Calu3 (cell line): ENCODE measurements at places on chromosomes 7 and 10. TPM values are rescaled to one million over a fixed set of nuclear protein-coding genes. Genes with fewer than 3 reads are reported as not detected.
A peak's percentile ranks its signal among the peaks of the same experiment; 100 is the strongest.

- no peaks in the 10 kb centered on the region for H3K4me1 ChIP-seq
- no peak for DNase-seq
- no peak overlapping the region for H3K27ac ChIP-seq
- H3K36me3 ChIP-seq = no peaks in the 10 kb centered on the region
These were observed 266.9 kb downstream of the GRID1 start for GRCh38 chr10:86099542-86100334.

- no peak overlapping the region for H3K27ac ChIP-seq
- no peaks in the 10 kb centered on the region for H3K4me1 ChIP-seq
- H3K27me3 ChIP-seq = peaks cover 8% of the 10 kb centered on the region
- no peak overlapping the region for H3K4me3 ChIP-seq
- no peaks in the 10 kb centered on the region for H3K36me3 ChIP-seq
These were observed 283.0 kb upstream of the AOAH start for GRCh38 chr7:37007268-37007667.

DNA sequence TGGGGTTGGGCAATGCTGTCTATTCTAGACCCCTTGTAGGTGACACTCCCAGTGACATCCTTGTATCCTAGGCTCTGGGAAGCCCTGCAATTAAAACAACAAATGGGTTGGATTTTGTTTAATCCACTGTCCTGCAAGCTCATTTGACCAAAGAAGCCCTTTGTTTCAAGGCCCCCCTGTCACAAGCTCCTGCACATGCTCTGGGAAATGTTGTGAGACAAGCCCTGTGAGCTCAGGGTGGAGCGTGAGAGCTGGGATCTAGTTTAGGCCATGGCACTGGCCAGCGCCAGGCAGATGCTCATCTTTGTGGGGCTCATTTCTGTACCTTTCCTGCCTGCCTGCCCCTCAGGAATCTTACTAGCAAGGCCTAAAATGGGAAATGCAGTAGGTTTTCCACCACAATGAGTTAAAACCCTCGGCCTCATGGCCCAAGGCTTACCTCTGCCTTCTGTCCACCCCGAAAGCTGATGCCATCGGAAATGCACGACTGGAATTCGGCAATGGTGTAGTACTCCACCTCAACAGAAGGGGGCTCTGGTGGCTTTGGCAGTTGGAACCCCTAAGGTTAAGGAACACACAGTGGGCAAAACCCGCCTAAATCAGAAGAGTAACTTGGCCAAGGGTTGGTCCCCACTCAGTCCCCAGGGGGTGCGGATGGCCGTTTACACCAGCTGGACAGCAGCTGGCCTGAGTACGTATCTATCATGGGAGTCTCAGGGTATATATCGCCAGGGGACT, 112.0 kb downstream of the NEURL1 start:
- peak; percentile 28 for DNase-seq
- H3K4me1 ChIP-seq = no peaks in the 10 kb centered on the region
- no peaks in the 10 kb centered on the region for H3K27me3 ChIP-seq
- no peak overlapping the region for H3K27ac ChIP-seq
- no peaks in the 10 kb centered on the region for H3K36me3 ChIP-seq

DNA sequence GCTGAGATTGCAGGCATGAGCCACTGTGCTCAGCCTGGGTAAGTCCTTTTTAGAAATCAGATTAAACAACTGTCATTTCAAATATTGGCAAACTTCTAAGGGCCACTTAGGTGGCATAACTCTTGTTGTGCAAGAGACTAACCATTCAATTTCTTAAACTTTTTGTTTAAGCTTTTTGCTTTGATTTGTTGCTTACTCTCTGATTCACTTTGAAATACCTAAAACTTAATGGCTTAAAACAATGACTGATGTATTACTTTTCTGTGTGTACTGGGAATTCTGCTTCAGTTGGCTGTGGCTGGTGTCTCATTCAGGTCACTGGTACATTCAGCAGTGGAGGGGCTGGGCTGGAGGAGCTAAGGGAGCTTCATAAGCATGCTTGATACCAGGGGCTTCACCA, 28.9 kb downstream of the ZNF25 start:
- no peak for DNase-seq
- H3K4me3 ChIP-seq = no peak overlapping the region
- H3K27ac ChIP-seq = no peak overlapping the region
- no peaks in the 10 kb centered on the region for H3K27me3 ChIP-seq

Gene FBXO24
- 0.29 and 0.66 TPM in 2 replicates for total RNA-seq

DNA sequence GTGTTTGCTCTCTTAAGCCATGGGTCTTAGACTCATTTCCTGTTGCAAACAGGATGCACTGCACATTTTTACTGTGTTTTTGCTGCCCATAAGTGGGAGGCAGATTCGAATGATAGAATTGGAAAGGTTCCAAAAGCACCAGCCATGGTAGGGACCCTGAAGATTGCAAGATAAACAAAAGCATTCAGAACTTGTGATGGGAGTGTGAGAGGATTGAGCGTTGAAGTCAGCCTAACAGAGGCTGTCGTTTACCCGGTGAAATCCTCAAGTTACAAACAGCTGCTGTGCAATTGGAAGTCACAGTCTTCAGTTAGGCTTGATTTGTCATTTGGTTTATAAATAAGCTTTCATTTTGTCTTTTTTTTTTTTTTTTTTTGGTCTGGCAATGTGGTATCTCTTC, 192.7 kb upstream of the MKI67 start:
- DNase-seq = no peak
- H3K4me1 ChIP-seq = no peaks in the 10 kb centered on the region
- H3K27me3 ChIP-seq = peaks cover 11% of the 10 kb centered on the region
- no peak overlapping the region for H3K4me3 ChIP-seq

Gene KIF20B
- total RNA-seq = 38.4 and 39.9 TPM in 2 replicates

Gene TRPV5
- not detected in 2 replicates for total RNA-seq

DNA sequence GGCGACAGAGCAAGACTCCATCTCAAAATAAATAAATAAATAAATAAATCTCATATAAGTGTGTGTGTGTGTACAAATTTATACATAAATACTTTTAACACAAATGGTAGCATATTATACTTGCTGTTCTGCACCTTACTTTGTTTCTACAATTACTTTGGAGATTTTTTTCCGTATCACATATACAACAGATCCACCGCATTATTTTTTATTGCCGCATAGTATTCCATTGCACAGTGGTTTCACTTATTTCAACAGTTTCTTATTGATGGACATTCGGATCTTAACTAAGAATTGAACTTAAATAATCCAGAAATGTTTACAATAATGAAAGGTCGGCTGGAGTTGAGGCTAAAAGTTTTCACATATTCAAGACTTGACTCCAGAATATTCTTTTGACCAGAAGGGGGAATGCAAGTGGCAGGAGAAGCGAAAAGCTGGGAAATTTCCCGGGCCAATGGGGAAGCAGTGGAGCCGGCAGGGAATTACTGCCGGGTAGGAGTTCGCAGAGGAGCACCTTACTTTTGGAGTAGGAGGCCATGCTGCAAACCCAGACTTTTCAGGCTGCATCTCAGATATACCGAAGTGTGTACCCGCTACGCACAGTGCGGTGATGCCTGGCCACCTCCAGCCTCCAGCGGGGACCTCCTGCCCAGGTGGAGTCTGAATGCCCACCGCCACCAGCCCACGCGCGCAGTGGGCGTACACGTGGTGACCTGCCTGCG, 415 bp upstream of the CNNM1 start:
- no peak overlapping the region for H3K27ac ChIP-seq
- DNase-seq = no peak
- H3K27me3 ChIP-seq = no peaks in the 10 kb centered on the region
- peak overlapping the region; percentile 46 for H3K4me3 ChIP-seq
- peaks cover 25% of the 10 kb centered on the region for H3K36me3 ChIP-seq

- no peak for DNase-seq
- H3K4me3 ChIP-seq = no peak overlapping the region
- peaks cover 13% of the 10 kb centered on the region for H3K36me3 ChIP-seq
- no peaks in the 10 kb centered on the region for H3K27me3 ChIP-seq
- peaks cover 46% of the 10 kb centered on the region for H3K4me1 ChIP-seq
- H3K27ac ChIP-seq = peak overlapping the region; percentile 17
These were observed 77.7 kb downstream of the CRPPA start for GRCh38 chr7:16343612-16344011.

- H3K4me3 ChIP-seq = no peak overlapping the region
These were observed 4.8 kb upstream of the ADRB1 start for GRCh38 chr10:114038819-114039218.

DNA sequence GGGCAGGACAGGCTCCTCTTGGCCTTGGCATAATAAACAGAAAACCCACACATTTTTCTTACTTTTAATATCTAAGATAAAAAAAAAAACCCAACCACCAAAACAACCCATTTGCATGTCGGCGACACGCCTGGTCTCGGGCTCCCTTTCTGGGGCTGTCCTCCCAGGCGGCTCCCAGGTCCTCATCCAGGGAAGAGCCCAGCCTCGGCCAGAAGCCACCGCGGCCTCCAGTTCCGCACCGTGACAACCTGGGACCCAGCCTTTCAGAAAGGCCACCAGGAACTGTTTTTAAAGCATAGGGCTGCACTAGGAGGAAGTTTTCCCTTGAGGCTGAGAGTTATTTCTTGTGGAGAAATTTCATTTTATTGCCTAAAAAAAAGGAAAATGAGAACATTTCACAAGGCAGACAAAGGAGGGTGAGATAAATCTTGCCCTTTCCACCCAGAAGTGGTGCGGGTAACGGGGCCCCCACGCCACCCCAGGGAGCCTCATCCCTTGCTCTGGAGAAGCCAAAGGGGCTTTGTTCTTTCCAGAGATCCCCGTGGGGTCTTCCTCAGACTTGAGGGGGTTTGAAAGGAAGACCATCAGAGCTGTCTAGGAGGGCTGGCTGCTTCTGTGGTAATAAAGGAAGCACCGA, 39.2 kb upstream of the MKRN1 start:
- no peaks in the 10 kb centered on the region for H3K36me3 ChIP-seq
- no peaks in the 10 kb centered on the region for H3K4me1 ChIP-seq
- no peak overlapping the region for H3K27ac ChIP-seq
- H3K27me3 ChIP-seq = no peaks in the 10 kb centered on the region

- H3K36me3 ChIP-seq = no peaks in the 10 kb centered on the region
- no peak overlapping the region for H3K4me3 ChIP-seq
- no peak overlapping the region for H3K27ac ChIP-seq
- H3K27me3 ChIP-seq = peaks cover 19% of the 10 kb centered on the region
- H3K4me1 ChIP-seq = no peaks in the 10 kb centered on the region
These were observed 282.1 kb upstream of the ZNF32 start for GRCh38 chr10:43930777-43931176.

DNA sequence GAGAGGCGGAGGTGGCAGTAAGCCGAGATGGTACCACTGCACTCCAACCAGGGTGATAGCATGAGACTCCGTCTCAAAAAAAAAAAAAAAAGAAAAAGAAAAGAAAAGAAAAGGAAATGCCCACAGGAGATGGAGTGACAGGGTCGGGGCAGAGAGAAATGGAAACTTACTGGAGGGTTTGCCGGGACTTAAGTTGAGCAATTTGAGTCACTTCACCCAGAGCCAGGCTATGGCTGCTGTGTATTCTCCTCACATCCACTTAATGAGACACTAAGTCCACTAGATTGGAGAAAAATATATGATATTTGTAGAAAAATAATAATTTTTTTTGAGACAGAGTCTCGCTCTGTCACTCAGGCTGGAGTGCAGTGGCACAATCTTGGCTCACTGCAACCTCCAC, 4.6 kb upstream of the PFKFB3 start:
- H3K27me3 ChIP-seq = no peaks in the 10 kb centered on the region
- H3K27ac ChIP-seq = no peak overlapping the region
- H3K36me3 ChIP-seq = peaks cover 26% of the 10 kb centered on the region
- no peak overlapping the region for H3K4me3 ChIP-seq
- no peak for DNase-seq

GRCh38 chr10:66784770-66785169, 141.1 kb upstream of the LRRTM3 start:
- no peak overlapping the region for H3K27ac ChIP-seq
- H3K4me3 ChIP-seq = no peak overlapping the region
- DNase-seq = no peak
- no peaks in the 10 kb centered on the region for H3K36me3 ChIP-seq
- H3K27me3 ChIP-seq = no peaks in the 10 kb centered on the region

GRCh38 chr10:44733501-44734488, 177.3 kb upstream of the TMEM72 start:
- peak; percentile 27 for DNase-seq
- no peaks in the 10 kb centered on the region for H3K27me3 ChIP-seq
- H3K27ac ChIP-seq = no peak overlapping the region
- H3K4me3 ChIP-seq = no peak overlapping the region

GRCh38 chr7:97116308-97116707, 1.2 kb upstream of the SDHAF3 start:
- peaks cover 20% of the 10 kb centered on the region for H3K4me1 ChIP-seq
- H3K27ac ChIP-seq = no peak overlapping the region
- DNase-seq = no peak
- no peak overlapping the region for H3K4me3 ChIP-seq
- peaks cover 17% of the 10 kb centered on the region for H3K36me3 ChIP-seq
